ENCODE measurements at places on chromosomes 2 and 18.

- DNase-seq = no peak
These were observed 128.3 kb upstream of the ETAA1 start for GRCh38 chr2:67268797-67269196.

DNA sequence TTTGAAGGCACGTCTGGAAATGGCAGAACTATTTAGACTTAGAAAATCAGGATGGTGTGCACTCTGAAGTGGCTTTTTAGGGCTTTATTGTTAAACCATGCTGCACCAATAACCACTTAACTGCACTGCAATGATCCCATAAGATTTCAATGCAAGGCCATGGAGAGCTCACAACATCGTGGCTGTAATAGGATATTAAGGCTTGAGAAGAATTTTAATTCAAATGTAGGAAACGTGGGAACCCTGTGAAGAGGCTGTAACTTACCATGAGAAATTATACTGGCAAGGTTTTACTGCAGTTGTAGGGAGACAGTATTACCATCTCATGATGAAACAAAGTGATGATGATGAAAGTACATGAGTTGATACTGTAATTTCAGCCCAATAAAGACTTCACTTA, 242.5 kb downstream of the AFF3 start:
- no peak for DNase-seq

- DNase-seq = no peak
These were observed 23.4 kb downstream of the CCNYL1 start for GRCh38 chr2:207734636-207735512.

GRCh38 chr18:35378574-35378896, 1.4 kb upstream of the ZNF396 start:
- DNase-seq = no peak

- DNase-seq = no peak
These were observed 670.4 kb downstream of the KCNJ3 start for GRCh38 chr2:155368934-155369333.

- no peak for DNase-seq
These were observed 95.6 kb downstream of the CYP26B1 start for GRCh38 chr2:72051971-72052505.

DNA sequence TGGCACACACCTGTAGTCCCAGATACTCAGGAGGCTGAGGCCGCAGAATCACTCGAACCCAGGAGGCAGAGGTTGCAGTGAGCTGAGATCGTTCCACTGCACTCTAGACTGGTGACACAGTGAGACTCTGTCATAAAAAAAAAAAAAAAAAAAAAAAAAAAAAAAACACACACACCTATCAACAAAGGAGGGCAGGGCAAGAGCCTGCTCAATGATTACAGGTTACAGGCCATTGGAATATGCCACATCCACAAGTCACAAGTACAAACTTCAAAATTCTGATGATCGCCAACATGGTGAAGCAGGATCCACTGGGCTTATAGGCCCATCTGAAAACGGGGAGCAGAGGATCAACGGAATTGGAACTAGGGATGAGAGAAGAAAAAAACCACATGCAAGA, 6.3 kb downstream of the MYO5B start:
- no peak for DNase-seq

DNA sequence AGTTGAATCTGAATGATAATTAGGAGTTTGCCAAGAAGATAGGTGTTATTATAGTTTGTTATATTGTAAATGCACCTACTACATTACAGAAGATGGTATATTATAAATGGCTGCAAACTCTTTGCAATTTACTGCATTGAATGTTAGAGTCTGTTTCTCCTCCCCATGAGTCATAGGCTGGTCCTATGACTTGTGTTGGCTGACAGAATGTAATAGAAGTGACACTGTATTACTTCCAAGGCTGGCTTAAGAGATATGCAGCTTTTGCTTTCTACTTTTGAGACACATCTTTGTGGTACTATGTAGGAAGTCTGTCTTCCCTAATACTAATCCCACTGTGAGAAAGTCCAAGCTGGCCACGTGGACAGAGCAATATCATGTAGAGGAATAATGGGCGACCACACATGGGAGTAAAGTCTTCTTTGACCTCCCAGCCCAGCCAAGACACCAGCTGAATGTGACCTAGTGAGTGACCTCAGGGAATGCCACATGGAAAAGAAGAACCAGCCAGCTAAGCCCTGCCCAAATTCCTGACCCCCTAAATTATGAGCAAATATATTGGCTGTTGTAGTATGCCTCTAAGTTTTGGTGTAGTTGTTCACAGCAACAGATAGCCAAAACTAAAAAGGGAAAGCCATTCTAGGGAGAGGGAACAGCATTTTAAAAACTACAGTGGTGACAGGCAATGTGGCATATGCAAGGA, 6.8 kb upstream of the DDX1 start:
- no peak for DNase-seq

DNA sequence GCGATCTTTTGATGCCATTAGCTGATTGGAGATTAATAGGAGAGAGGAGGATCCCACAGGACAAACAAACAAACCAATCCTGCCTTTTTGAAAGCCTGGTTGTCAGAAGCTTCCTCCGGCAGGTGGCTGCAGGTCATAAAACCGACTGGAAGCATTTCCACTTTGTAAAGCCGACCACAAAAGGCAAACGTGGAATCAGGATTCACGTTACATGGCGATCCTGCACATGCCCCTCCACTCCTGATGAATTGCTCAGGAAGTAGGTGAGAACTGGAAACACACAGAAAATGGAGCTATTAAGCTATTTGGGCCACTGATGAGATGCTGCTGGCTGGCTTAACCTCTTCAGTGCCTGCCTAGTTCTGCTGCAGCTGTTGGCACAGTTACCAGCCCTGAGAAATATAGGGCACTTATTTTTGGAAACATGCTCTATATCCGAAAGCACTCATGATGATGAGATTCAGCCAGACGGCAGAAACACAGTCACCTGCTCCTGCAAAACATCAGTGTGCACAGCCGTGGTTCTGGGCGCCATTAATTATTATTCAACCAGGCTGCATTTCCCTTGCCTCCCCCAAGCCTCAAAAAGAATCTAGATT, 110.3 kb upstream of the ST6GAL2 start:
- no peak for DNase-seq

- DNase-seq = no peak
These were observed 1.8 kb downstream of the IL18RAP start for GRCh38 chr2:102424754-102425153.

GRCh38 chr2:8266563-8266962, 415.3 kb upstream of the ID2 start:
- no peak for DNase-seq

- no peak for DNase-seq
These were observed 132.1 kb downstream of the NFATC1 start for GRCh38 chr18:79527656-79528315.

DNA sequence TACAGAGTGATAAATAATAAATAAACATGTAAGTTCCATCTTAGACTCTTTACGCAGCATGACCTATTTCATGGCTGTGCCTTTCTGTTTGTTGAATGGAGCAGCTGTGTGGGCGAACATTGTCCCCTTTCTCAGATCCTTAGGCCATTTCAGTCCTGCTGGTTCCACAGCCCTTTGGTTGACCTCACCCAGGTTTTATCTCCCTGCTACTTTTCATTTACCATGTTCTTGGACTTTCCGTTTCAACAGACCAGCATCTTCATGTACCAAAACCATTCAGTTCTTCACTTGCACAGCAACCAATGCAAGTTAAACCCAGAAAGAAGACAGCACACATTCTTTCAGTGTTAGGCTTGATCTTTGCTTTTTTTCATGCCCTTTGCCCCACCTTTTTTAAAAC, 83.8 kb downstream of the XRCC5 start:
- DNase-seq = no peak

DNA sequence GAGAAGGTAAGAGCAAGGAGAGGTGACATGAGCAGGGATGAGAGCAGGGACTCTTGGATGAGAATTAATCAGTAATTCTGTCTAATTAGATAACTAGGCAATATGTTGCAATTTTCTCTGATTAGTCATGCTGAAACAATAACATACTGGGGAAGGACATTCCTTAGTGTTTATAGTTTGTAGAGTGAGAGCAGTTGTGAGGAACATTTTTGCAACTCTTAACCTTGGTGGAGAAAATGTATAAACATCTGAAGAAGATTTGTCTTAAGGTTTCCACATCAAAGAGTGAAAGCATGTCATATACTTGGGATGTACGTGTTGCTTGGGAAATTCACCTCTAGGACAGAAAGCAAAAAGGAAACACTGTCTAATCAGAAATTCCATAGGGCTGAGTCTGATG, 955.4 kb upstream of the FANCL start:
- no peak for DNase-seq

DNA sequence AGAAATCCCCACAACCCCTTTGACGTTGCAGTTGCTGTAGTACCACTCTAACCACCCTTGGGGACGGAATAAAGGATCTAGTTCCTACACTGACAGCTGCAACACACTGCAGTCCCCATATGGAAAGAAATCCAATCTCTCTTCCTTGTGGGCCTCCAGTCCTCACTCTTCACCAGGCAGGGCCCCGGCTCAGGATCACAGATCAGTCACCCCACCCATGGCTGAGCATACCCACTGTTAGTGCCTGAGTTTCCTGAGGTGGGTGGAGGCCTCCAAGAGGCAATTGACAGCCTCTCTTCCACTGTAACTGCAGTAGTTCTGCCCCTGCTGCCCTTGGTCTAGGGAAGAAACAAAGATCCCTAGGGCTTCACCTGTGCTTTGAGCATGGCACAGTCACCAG, 670.0 kb upstream of the CDH2 start:
- no peak for DNase-seq

GRCh38 chr2:28338046-28338817, 54.4 kb upstream of the FOSL2 start:
- DNase-seq = no peak
